ENCODE measurements at places on chromosomes 7 and 10.

DNA sequence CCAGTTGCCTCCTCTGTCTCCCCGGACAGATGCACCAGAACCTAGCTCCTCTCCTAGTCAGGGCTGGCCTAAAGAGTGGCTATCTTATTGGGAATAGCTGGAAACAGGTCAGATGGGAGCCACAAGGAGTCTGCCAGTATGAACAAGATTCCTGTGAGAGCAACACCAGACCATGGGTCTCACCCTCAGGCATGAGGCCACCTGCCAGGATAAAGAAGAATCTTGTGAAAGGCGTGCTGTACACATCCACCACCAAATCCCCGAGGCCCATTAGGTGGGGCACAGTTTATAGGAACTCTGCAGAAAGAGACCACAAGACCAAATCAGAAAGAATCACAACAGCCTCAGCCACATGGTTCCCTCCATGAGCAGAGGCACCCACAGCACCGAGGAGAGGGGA lies 325.9 kb downstream of the TNS3 start:
- no peak for ATAC-seq

- no peak for ATAC-seq
These were observed 154.0 kb downstream of the CCDC3 start for GRCh38 chr10:12847361-12847975.

GRCh38 chr7:67423065-67423464 lies 426.4 kb downstream of the TYW1 start:
- no peak for ATAC-seq

GRCh38 chr7:105413887-105414437 lies 25.2 kb upstream of the SRPK2 start:
- ATAC-seq: no peak

DNA sequence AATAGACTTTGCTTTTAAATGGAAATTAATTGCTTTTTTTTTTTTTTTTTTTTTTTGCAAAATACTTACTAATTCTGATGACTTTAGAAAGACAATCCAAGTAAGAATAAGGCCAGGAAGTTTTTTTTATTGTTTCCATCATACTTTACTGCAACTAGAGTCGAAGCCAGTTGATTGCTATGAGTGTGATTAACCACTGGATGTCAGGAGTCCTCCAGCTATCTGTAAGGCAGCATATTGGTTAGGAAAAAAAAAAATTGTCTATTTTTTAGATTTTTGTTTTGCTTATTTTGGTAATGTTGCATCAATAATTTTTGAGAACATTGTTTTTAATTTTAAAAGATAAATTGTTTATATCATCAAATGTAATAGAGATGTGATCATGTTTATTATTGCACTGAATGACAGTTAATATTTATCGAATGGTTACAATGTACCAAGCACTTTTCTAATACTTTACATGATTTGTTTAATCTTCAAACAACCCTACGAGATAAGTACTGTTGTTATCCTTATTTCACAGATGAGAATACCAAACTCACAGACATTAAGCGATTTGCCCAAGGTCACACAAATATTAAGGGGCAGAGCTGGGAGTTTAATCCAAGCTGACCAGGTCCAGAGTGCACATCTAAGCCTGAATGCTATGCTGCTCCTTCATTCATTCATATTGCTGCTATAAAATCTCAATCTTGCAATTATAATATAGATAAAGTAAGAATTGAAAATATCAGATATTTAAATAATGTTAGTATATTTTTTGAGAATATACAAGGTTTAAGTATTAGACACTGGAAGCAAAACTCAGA lies 19.9 kb upstream of the LMOD2 start:
- ATAC-seq: no peak

GRCh38 chr7:141463986-141464385 lies 87.2 kb upstream of the AGK start:
- ATAC-seq: peak; percentile 50

- ATAC-seq: no peak
These were observed 84.0 kb upstream of the ODAD2 start for GRCh38 chr10:28082885-28083284.

- no peak for ATAC-seq
These were observed 8.0 kb downstream of the SPOCK2 start for GRCh38 chr10:72080042-72080975.

GRCh38 chr10:120402147-120402766 lies 54.8 kb upstream of the PLPP4 start:
- peak; percentile 80 for ATAC-seq

DNA sequence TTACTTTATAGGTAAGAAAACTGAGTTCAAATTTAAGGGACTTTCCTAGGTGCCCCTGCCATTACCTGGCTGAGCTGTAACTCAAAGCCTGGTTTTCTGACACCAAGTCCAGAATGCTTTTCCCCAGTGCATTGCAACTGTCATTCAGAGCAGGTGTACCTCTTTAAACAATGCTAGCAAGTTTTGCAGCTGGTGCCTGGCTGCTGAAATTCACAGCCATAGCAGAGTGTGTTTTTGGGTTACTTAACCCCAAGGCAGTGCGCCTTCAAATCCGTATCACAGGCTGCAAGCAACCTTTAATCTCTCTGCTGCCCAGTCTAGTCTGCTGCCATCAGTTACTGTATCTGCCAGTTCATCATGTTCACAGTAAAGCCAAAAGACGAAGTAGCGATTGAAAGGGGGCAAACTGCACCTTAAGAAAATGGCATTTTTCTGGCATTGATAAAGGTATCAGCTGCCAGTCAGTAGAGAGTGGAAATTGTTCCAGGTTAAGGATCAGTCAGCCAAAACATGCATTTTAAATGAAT lies 265.4 kb downstream of the CSTF2T start:
- ATAC-seq: no peak

DNA sequence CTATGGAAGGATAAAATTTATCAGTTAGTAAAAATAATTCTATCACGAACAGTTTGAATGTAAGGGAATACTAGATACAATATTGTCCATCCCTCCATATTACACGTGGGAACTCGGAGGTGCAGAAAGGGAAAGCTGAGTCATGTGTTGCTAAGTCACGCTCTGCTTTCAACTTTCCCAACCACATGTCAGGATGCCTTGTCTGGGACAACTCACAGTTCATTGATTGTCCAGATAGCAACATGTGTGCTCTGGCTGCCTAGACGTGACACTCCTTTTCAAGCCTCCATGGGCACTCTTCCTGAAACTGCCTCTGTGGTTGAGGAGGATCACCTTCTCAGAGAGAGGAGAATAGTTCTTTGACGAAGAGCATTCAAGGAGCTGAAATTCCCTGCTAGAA lies 808.1 kb downstream of the GRID1 start:
- peak; percentile 57 for ATAC-seq

DNA sequence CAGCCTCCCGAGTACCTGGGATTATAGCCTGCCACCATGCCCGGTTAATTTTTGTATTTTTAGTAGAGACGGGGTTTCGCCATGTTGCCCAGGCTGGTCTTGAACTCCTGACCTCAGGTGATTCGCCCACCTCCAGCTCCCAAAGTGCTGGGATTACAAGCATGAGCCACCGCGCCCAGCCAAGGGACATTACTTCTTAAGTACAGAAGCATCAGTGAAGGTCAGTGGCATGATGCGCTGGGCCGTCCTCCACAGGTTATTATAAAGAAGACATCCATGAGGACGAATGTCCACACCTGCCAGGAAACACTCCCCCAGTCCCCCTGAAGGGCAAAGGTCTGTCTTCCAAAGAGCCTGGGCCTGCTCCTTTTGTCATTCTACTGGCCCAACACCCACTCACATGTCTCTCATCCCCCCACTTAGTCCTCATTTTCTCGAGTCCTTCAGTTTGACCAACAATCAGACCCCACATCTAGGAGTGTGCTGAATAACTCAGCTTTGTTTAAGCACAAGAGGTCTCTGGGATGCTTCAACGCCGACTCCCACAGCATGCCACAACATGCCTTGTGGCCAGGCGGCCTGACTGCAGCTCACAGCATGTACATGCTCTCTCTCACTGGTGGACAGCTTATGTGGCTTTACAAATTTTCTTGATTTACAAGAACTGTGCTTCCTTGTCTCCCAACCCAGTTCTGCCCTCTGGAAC lies 73.0 kb downstream of the CTBP2 start:
- ATAC-seq: no peak

- ATAC-seq: no peak
These were observed 16.0 kb upstream of the INPP5A start for GRCh38 chr10:132521466-132522102.

Data from motor neuron (in vitro differentiated cells).